Endodermal cell (in vitro differentiated cells): ENCODE measurements at places on chromosomes 3 and 15. TPM values are rescaled to one million over a fixed set of nuclear protein-coding genes. Genes with fewer than 3 reads are reported as not detected.

Gene ZNF501
- total RNA-seq: 3.3 to 5.3 TPM (median 4.6 TPM) in 3 replicates

Gene IRAK2
- 0.40 to 0.66 TPM (median 0.44 TPM) in 3 replicates for total RNA-seq

Gene EOMES
- 182 to 211 TPM (median 195 TPM) in 3 replicates for total RNA-seq

Gene PAK6
- total RNA-seq: 6.6 to 9.4 TPM (median 7.7 TPM) in 3 replicates

Gene PCYT1A
- 22.7 to 32.5 TPM (median 28.5 TPM) in 3 replicates for total RNA-seq

Gene ARNT2
- total RNA-seq: 7.5 and 8.0 TPM in 2 replicates

Gene MAP1A
- 1.1 and 1.4 TPM in 2 replicates for total RNA-seq

Gene RSL24D1
- total RNA-seq: 75.9 and 81.9 TPM in 2 replicates

Gene CELSR3
- 17.3 and 20.7 TPM in 2 replicates for total RNA-seq

Gene IL16
- total RNA-seq: 0.20 and 0.24 TPM in 2 replicates

Gene APBA2
- 26.5 to 33.4 TPM (median 27.1 TPM) in 3 replicates for total RNA-seq

Gene BLM
- 24.6 and 29.6 TPM in 2 replicates for total RNA-seq

Gene PRR20G
- total RNA-seq: not detected in 2 replicates

Gene CHAC1
- total RNA-seq: 6.8 and 8.0 TPM in 2 replicates
